Left renal pelvis (tissue), 4 donors: ENCODE measurements at places on chromosomes 6 and 20.

DNA sequence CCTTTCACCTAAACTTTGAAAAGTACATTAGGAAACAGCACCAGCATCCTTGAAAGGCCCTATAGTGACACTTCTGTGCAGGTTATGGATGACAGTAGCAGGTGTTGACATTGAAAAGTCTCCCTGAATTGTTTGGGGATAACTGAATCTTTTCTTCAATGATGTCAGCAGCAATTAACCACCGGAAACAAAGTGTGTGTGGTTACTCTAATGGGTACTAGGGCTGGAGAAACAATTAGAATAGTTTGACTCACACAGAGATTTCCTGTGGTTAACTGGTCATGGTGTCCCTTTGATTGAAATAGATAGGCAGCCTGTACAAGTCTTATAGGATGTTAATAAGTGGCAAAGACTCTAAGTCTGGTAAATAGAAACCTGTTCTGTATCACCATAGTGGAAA, 189.1 kb downstream of the TBX18 start:
- DNase-seq, result no peak

DNA sequence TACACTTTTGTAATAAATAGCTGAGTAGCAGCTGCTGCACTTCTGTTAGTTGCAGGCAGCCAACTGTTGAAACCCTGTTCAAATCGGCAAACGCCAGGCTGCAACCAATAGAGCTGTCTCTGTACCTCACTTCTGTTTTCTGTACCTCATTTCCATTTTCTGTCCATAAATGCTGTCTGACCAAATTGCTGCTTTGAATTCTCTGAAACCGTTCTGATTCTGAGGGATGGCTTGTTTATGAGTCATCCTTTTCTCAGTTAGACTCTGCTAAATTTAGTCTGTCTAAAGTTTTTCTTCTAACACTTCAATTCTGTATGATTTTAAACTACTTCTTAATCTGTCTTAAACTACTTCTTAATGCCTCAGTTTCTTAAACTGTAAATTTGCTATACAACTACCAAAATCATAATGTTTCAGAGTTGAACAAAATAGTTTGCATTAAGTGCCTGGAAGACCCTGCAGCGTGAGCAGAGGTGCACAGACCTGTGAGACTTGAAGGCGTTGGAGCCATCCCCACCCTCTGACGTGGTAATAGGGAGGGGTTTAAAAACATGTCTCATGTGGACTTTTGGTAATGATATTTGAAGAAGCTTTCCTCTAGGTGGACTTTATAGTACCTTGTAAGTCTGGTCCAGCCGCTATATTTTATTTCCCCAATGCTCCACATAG, 9.6 kb downstream of the BTNL2 start:
- no peak for DNase-seq

GRCh38 chr6:154653853-154654252, 79.4 kb upstream of the SCAF8 start:
- DNase-seq, result no peak

- DNase-seq, result peak; percentile 87
Observed at GRCh38 chr20:19757487-19758132, 448 bp upstream of the RIN2 start.

DNA sequence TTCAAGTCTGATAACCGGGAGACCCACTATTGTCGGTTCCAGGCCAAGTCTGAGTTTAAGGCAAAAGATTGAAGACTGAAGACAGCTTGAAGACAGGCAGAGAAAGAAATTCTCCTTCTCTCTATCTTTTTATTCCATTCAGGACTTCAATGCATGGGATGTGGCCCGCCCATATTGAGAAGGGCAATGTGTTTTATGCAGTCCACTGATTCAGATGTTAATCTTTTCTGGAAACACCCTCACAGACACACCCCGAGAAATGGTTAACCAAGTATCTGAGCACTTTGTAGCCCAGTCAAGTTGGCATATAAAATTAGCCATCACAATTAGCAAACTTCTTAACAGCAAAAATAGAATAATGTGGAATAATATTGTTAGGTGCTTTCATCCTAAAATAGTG, 75.5 kb upstream of the FABP7 start:
- DNase-seq, result no peak

- no peak for DNase-seq
Observed at GRCh38 chr6:36947570-36948351, 6.8 kb upstream of the PI16 start.

DNA sequence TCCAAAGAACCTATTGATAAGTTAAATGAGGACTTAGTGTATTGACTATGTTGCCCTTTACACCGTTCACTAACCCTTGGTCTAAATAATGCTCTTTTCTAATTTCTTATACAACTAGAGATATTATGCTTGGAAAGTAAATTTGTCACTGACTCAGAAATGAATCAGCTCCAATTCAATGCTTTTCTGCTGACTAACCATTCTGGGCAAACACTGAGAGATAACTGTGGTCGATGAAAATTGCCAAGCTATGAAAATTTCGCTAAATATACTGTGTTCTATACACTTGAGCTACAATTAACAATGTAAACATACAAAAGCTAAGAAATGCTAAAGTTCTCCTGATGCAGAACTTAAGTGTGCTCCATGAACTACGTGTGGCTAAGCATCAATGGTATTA, 23.1 kb upstream of the FBXO9 start:
- DNase-seq, result no peak

DNA sequence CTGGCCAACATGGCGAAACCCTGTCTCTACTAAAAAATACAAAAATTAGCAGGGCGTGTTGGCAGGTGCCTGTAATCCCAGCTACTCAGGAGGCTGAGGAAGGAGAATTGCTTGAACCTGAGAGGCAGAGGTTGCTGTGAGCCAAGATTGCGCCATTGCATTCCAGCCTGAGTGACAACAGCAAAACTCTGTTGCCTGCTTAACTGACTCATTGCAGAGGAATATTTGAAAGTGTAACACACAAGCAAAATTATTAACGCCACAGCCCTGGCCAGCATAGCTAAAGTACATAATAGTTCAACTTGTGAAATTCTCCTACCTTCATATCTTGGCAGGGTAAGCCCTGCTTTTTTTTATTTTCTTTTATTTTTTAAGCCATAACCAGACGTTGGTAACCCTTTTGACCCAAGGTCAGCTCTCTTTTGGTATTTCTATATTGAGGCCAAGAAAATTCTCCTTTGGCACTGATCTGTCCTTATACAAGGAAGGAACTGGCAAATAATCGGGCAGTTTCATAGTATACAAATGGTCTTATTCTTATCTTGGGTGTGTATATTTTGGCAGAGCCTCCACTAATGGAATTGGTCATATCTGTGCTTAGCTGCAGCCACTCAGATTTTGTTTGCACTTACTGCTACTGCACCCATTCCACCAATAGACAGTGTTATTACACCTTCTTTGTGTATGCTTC, 4.0 kb upstream of the ADGRF5 start:
- DNase-seq, result no peak

DNA sequence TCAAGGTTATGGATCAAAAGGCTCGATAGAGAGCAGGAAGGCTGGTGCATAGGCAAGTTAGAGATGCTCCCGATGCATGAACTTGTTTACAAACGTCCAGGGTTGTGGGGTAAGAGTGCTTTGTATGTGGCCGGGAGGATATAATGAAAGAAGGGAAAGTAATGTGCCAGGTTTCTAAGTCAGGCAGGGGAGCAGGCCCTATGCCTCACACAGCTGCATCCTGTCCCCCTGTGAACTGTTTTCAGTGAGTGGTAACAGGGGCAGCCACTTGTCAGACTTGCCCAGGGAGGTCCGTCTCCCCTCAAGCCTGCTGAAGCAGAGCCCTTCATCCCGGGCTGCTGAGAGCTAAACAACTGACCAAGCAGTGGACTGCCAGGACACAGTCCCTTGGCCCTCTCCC, 19.4 kb downstream of the KCNK5 start:
- no peak for DNase-seq

DNA sequence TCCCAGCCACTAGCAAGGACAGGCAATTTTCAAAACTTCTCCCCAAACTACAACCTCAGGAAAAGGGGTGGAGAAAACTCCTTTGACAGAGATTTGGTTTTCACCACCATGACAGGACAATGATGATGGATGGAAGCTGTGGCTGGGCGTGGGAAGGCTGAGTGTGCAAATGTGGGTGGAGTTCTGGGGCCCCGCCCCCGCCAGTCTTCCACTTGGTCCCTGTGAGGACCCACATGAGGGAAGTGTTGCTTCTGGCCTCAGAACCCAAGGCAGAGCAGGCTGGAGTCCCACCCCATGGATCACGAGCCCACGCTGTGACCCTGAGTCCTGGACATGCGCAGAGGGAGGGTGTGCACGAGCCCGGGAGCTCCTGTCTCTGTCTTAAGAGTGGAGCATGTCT, 21.5 kb upstream of the MRGBP start:
- DNase-seq, result no peak

- no peak for DNase-seq
Observed at GRCh38 chr6:142381181-142381580, 79.4 kb downstream of the ADGRG6 start.

GRCh38 chr6:109695468-109695867, 4.4 kb downstream of the FIG4 start:
- DNase-seq, result no peak

DNA sequence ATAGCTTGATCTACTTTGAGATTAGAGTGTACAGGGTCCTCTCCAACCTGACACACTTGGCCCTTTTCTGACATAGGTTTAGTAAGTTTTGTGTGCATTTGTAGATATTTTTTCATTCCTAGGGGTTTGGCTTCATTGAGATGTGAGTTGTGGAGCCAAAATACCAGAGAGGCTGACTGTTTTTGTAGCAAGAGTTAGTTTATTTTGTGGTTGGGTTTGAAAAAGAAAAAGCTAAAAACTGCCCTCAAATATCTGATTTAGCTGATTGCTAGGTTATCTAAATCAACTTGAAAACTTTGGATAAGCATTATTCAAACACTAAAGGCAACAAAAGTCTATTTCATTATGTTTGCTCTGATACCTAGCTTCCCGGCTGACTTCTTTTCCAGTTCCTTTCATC, 164.7 kb upstream of the CENPW start:
- no peak for DNase-seq

- no peak for DNase-seq
Observed at GRCh38 chr6:39037082-39037508, 11.5 kb upstream of the GLP1R start.

- DNase-seq, result no peak
Observed at GRCh38 chr6:139380611-139381010, 6.2 kb upstream of the CITED2 start.

DNA sequence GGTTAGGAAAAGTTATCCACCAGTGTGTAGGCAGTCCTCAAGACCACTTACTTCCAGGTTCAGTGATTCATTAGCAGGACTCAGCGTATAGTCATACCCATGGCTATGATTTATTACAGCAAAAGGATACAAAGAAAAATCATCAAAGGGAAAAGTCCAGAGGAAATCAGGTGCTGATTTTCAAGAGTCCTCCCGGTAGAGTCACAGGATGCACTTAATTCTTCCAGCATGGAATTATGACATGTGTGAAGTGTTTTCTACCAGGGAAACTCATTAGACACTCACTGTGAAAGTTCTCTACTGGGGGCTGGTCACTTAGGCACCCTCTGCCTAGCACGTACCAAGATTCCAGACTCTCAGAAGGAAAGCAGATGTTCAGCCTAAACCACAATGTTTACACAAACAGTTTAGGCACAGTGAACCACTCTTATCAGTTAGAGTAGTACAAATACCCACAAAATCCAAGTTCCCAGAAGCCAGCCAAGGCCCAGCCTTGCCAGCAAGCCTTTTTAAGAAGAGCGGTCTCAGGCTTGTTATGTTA, 10.2 kb downstream of the WFDC3 start:
- DNase-seq, result no peak

GRCh38 chr20:16166737-16167136, 406.5 kb downstream of the KIF16B start:
- DNase-seq, result no peak

GRCh38 chr6:156779206-156780094, 2.3 kb downstream of the ARID1B start:
- DNase-seq, result no peak

DNA sequence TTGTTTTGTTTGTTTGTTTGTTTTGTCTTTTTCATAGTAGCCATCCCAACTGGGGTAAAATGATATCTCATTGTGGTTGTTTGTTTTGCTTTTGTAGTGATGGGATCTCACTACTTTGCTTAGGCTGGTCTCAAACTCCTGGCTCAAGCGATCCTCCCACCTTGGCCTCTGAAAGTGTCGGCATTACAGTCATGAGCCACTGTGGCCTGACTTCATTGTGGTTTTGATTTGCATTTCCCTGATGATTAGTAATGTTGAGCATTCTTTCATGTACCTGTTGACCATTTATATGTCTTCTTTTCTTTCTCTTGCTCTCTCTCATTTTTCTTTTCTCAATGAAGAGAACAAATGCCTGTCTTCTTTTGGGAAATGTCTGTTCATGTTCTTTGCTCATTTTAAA, 30.8 kb upstream of the HLA-DOA start:
- no peak for DNase-seq

- DNase-seq, result no peak
Observed at GRCh38 chr6:133814797-133815196, 74.1 kb upstream of the TCF21 start.

- no peak for DNase-seq
Observed at GRCh38 chr6:147738516-147739162, 230.1 kb downstream of the SAMD5 start.

GRCh38 chr6:106383573-106383972, 23.1 kb downstream of the CRYBG1 start:
- DNase-seq, result no peak

DNA sequence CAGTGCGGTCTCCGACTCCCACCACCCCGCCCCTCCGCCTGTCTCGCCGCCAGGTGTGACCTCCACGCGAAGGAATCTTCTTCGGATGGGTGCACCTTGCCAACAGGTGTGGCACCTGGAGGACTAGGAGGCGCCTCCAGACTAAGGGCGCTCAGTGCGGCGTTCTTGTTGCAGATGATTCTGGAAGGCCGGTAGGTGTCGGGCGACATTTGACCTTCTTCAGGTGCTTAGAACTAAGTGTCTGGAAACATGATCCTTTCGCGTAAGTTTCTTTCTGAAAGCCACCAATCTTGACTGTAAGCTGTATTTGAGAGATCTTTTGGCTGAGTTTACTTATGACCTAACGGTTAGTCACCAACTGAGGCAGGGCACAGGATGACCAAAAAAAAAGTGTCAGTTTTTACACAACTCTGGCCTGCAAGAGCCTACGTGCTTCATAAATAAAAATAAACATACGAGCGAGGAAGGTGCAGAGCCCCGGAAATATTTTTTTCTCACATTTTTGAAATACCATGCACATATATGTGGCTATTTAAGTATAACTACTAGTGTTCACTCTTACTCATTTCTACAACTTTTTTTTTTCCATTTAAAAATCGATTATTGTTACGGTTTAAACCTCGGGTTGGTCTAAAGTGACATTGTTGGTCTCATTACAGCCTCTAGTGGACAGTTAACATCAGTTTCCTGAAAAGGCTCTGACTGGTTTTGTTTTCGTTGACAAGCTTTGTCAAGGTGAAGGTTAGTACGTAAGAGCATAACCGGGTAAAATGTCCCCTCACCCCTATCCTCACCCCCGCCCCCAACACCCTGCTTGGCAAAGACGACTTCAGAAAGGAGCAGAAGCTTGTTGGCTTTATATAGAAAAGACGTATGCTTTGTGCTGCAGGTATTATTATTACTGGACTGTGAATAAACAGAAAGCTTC, 1.6 kb upstream of the ATXN1 start:
- DNase-seq, result no peak

- DNase-seq, result no peak
Observed at GRCh38 chr20:45223136-45223535, 2.0 kb downstream of the SEMG2 start.

GRCh38 chr6:27187231-27188060, 60.1 kb upstream of the PRSS16 start:
- DNase-seq, result no peak

GRCh38 chr6:36786055-36786675, 53.1 kb downstream of the CPNE5 start:
- no peak for DNase-seq
